ENCODE measurements at places on chromosomes 1 and 21.

DNA sequence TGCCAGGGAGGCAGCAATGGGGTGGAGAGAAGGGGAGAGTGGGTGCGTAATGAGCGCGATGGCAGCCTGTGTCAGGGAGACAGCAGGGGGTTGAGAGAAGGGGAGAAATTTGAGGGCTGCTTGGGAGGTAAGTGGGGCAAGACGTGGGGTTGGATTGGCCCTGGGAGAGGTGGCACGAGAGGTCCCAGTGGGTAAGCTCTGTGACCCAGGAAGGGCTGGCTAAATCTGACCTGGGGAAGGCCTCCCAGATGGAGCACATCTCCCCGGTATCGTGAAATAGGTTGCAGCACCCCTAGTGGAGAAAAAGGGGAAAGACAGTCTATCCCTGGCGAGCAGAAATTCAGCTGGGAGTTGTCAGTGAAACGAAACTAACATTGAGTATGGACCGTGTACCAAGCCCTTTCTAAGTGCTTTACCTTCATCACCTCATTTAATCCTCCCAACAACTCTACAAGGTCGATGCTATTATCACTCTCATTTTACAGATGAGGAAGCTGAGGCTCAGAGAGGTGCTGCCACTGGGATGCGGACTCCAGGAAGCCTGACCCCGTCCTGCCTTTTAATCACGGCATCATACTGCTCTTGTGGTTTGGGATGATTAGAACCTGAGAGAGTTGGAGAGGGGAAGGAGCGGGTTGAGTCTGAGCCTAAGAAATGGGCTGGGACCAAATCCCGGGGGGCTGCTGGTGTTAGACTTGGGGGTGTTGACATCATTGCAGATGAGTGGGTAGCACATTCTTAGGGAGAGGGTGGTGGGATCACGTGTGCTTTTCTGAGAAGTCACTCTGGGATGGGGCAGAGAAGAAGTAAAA, 56.6 kb upstream of the RPL11 start:
- DNase-seq = peak; percentile 36

- no peak for DNase-seq
Measured at GRCh38 chr21:32909393-32909792, 116.3 kb upstream of the OLIG2 start.

- DNase-seq = no peak
Measured at GRCh38 chr1:11211461-11211860, 22.3 kb downstream of the ANGPTL7 start.

GRCh38 chr1:74011736-74012135, 186.2 kb downstream of the LRRIQ3 start:
- DNase-seq = no peak

GRCh38 chr1:87647430-87648177, 318.9 kb downstream of the LMO4 start:
- DNase-seq = no peak

DNA sequence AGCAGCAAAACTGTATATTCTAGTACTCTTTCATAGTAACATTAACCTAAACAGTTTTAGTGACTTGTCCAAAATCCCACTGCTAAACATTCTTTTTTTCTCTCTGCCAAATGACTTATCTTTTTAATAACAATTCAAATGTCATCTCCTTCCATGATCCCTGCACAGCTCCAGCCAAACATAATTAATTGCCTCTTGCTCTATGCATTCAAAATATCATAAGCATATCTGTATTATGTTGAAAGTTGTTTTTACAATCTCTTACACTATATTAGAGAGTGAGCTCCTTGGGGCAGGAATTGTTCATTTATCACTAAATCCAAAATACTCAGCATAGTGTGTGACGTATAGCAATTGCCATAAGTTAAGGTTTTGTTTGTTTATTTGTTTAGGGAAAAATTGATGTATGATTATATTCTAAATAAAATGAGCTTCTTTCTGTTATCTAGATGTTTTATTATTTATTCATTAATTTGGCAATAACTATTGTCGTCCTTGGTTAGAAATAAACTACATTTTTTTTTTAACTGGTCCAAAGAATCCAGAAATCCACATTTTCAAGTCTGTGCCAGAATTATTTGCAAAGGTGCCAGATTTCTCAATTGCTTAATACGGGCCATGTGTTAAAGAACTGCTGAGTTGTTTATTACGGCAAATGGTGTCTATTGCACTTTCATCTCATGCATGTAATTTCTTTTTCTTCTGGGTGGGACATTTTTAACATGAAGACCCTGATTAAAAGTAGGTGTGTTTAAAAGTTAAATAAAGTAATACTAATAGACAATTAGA, 577.2 kb upstream of the ZRANB2 start:
- no peak for DNase-seq

- no peak for DNase-seq
Measured at GRCh38 chr1:172897738-172898137, 153.0 kb downstream of the TNFSF18 start.

DNA sequence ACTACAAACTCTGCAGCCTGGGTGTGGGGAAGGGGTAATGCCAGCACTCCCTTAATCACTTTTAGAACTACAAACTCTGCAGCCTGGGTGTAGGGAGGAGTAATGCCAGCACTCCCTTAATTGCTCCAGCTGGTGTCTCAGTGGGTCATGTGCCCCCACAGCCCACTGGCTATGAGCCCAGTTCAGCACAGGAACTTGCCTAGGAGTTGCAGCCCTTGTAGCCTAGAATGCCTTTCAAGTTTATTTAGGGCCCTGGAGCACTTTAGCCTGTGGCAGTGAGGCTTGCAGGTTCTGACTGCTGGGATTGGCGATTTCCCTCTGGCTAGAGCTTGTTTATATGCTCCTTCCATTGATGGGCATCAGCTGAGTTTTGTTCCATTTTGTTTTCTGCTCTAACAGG, 17.1 kb downstream of the VN1R5 start:
- no peak for DNase-seq

GRCh38 chr21:37821786-37822450, 94.3 kb downstream of the KCNJ6 start:
- no peak for DNase-seq

GRCh38 chr1:186780076-186780475, 48.7 kb upstream of the PLA2G4A start:
- DNase-seq = no peak

DNA sequence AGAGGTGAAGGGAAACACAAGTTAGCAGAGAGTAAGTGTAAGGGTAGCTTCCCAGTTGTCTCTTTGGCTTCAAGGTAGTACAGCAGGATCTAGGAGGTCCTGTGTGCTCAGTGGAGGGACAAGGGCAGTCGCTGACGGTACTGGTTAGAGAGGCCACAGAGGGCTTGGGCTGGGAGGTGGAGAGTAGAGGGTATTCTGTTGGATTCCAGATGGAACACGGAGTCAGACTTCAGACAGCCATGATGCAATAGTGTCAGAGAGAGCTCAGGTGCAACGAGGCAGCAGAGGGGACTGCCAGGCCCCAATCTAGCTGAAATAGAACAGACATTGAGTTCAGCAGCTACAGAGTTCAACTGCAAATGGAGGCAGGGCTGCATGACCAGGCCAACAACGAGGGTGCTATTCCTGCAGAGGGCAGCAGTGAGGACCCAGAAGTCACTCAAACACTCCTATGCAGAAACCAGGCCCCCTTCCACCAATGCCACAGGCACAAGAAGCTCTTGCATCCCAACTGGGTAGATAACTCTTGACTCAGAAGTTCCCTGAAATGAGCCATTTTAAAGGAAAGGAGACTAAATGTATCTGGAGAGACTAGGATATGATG, 325.0 kb upstream of the ESRRG start:
- no peak for DNase-seq

DNA sequence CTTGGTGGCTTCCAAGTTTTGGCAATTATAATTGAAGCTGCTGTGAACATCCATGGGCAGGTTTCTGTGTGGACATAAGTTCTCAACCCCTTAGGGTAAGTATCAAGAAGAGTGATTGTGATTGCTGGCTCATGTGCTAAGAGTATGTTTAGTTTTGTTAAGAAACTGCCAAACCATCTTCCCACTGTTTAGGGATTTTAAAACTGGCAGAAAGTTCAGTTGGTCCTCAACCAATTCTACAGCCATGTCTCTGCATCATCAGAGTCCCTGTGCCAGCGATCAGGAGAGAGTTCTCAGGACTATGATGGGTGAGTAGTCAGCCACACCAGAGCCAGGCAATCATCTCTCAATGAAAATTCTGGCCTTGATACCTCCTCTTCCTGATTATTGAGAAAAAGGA, 193.8 kb downstream of the ZC3H11B start:
- DNase-seq = no peak

GRCh38 chr21:29228306-29228705, 70.4 kb upstream of the BACH1 start:
- DNase-seq = no peak

DNA sequence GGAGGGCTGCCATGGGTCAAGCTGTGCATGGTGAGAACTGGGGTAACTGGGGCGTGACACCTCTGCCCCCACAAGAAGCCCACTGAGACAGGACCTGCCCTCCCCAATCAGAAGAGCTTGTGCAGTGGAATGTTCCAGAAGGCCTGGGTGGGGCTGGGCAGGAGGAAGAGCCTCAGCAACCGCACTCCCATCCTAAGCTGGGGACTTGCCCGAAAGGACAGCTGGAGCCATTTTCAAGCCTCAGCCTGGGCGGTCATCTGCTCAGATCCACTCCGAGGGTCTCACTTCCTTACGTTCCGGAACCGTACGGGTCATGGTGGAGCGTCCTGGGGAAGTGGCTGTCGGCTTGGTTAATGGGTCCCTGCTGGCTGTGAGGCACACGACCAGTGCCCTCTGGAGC, 158.6 kb upstream of the ARHGEF16 start:
- DNase-seq = no peak

DNA sequence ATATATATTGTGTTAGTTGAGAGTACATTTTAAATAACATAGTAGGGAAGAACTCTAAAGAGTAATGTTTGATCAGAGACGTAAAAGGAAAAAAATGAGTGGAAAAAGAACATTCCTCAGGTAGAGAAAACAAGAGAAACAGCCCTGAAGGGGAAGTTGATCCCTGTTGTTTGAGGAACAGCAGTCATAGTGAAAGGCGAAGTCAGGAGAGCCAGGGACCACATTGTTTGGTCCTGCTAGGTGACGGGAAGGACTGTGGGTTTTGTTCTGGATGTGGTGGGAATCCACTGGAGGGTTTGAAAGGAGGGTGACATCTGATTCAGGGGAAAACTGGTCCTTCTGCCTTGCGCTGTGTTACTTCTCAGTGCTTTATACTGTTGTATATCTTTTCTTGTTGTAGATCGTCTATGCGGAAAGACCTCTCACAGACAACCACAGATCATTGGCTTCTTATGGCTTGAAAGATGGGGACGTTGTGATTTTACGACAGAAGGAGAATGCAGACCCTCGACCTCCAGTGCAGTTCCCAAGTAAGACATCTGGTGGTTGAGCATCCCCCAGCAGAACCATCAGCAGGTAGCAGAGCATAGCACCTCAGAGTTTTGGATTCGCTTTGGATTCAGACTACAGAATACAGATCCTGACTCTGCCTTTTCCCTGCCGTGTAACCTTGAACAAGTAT, 9.2 kb downstream of the DDI2 start:
- no peak for DNase-seq

DNA sequence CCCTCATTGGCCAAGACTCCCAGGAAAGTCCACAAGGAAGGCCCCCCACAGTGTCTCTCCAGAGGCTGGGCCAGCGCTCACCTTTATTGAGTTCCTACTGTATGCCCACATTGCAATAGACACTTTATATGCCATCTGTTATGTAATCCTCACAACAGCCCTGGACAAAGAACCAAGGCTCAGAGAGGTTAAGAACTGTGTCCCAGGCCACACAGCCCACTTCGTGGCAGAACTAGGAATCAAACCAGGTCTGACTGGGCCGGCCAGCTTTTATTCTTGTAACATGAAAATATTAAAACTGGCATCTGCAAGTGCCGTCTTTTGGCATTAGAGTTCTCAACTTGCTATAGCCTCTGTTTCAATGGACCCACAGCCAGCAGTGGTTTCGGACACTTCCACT, 4.5 kb downstream of the CTRC start:
- DNase-seq = no peak

GRCh38 chr1:17199267-17200044, 5.5 kb upstream of the PADI1 start:
- DNase-seq = no peak

GRCh38 chr21:24259241-24259640, 1348.0 kb downstream of the MRPL39 start:
- no peak for DNase-seq

GRCh38 chr1:190658907-190659306, 181.2 kb upstream of the BRINP3 start:
- no peak for DNase-seq

GRCh38 chr1:3551290-3551678, 60.0 kb downstream of the MEGF6 start:
- DNase-seq = no peak

- DNase-seq = no peak
Measured at GRCh38 chr1:160610569-160611242, 31.4 kb upstream of the CD84 start.

DNA sequence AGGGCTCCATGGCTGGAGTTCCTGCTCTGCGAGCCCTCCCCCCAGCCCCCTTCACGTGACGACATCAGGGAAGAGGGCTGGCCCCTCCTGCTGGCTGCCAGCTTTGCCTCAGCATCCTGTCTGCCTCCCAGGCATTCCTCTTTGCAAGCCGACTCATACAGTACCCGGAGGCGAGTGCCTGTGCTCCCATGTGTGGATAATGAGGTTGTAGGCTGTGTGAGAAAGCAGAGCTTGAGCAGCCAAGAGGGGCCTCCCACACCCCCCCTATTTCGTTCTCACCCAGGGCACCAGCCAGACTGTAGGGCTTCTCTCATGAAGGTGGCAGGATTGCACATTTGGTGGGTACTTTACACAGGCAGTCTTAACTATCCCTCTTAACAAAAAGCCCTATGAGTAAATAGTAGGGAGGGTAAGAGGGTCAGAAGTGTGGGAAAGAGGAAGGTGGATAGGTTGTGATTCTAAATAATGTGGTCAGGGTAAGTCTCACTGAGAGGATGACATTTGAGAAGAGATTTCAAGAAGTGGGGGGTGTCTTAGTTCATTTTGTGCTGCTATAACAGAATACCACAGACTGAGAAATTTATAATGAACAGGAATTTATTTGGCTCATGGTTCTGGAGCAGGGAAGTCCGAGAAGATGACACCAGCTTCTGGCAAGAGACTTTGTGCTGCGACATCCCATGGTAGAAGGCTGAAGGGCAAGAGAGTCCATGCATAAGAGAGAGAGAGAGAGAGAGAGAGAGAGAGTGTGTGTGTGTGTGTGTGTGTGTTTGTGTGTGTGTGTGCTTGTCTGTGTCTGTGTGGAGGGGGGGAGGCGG, 113.5 kb downstream of the OMA1 start:
- no peak for DNase-seq

- no peak for DNase-seq
Measured at GRCh38 chr1:248343451-248343850, 5.1 kb upstream of the OR14C36 start.

- no peak for DNase-seq
Measured at GRCh38 chr1:180136331-180136967, 18.2 kb upstream of the QSOX1 start.

DNA sequence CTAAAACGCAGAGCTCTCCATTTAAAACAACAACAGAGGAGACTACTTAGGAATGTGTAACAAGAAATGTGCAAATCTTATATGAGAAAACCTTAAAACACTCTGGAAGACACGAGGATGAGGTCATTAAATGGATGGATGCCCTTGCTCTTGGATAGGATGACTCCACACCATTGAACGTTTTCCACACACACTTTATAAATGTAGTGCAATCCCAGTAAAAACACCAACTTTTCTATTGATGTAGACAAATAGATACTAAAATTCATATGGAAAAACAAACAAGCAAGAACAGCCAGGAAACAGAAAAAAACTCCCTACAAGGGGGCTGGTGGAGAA, 18.4 kb upstream of the COL6A1 start:
- DNase-seq = no peak
